ENCODE measurements at places on chromosomes 5 and 9.

- no peak for DNase-seq
These were observed 341.4 kb upstream of the EDIL3 start for GRCh38 chr5:84725946-84726570.

GRCh38 chr9:23730364-23730763 lies 95.7 kb downstream of the ELAVL2 start:
- no peak for DNase-seq

DNA sequence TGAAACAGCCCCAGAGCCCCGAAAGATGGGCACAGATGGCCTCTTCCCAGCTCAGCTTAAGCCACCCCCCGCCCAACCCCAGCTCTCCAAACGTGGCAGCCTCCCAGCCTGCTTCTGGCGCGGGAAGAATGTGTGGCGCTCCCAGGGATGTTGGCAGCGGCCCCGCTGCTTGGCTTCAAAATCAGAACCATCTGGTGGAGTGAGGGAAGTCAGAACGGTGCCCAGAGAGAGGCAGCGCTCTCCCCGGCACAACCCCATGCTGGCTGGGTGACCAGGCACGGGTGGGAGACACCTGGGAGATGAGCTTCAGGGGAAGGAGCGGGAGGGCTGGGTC lies 72.7 kb upstream of the ORM1 start:
- no peak for DNase-seq

- no peak for DNase-seq
These were observed 130.9 kb downstream of the PAPPA start for GRCh38 chr9:116284518-116284917.

- DNase-seq = no peak
These were observed 94.2 kb downstream of the AGTPBP1 start for GRCh38 chr9:85647571-85647970.

DNA sequence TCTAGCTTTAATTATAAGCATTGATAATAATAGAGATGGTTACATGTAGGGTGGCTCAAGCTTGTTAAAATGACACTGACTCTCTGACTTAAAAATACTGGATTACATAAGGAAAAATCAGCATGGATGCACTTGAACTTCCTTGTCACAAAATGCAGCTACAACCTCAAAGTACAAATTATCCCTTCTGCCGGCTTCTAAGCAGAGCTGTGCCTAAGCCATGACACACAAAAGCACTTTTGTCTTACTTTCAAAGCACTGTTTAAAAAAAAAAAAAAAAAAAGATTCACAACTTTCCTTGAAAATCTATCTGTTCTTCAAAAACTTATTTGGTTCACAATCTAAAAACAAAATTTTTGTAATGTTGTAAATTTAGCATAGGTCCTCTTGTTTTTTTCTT lies 36.4 kb upstream of the ZFAND5 start:
- no peak for DNase-seq

GRCh38 chr5:173542964-173543363 lies 73.5 kb downstream of the BOD1 start:
- DNase-seq = no peak

- DNase-seq = peak; percentile 6
These were observed 7.1 kb downstream of the NFX1 start for GRCh38 chr9:33297432-33297831.

GRCh38 chr5:57482671-57483106 lies at the start of gene ACTBL2:
ACTBL2 (minus strand) TSS chr5:57482811; CDS start chr5:57482707, 104 bp downstream.
- DNase-seq = peak; percentile 99

DNA sequence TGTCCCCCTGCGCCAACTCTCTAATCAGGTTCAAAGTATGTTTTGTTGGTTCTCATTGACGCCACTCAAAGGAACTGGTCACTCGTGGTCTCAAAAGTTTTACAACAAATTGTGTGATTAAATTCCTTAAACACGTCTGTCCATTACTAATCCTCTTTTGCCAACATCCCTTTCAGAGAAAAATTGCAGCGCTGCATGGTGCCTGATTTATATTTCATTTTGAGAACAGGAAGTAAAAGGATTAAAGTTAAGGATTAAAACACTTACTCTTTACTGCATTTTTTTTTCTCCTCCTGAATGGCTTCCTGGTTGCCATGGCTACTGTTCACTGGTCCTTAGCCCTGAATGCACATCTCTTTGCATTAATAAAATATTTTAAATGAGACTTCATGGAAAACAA lies 383.5 kb downstream of the GLIS3 start:
- no peak for DNase-seq

DNA sequence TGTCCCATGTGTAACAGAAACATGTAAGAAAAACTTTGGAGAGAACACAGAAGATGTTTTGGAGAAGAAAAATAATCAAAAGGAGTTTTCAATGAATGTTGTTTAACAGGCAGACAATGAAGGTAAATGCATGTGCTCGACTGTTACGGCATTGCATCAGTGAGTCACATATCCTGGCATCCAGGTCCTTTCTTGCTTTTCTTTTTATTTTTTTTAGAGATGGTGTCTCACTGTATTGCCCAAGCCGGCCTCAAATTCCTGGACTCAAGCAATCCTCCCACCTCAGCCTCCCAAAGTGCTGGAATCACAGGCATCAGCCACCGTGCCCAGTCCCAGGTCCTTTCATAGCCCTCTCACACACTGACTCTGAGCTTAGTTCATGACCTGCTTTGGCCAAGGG lies 181.8 kb downstream of the DTWD2 start:
- DNase-seq = no peak

GRCh38 chr5:50967009-50967562 lies 300.6 kb downstream of the PARP8 start:
- no peak for DNase-seq

DNA sequence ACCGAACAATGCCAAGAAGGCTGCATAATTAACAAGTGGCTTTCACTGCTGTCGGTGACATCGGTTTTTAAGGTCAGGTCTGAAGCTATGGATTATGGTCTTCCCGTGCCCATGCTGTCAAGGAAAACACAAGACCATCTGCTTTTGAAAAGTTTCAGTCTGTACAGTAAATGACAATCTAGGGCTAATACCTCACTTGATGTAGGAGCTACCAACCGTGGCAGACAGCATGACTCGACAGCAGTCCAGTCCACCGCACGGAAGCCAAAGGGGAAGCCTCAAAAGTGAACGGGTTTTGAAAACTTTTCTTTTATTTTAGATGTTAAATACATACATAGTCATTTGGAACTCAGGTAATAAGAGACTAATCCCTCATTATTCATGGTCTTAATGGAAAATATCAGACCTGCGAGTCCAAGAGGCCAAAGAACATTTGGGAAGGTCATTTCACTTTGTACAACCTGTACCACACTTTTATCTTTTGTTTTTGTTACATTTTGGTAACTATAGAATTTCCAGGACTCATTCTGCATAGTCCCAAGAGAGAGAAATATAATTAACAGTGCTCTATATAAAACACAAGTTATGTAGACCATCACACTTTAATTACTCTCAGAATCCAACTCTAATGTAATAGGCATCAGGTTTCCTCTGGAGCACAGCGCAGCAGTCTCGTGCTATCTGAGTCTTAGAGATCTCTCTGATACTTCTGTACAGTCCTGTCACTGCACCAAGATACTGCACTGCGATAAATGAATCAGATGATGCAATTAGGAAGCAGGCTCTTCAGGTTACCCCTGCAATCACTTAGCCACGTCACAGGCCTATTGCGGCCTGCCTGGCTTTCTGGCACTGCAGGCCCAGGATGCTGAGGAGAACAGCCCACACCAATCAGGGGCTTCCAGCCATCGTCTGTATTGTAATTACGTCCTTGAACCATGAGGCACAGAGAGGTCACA lies 184.9 kb downstream of the FANCC start:
- peak; percentile 49 for DNase-seq

GRCh38 chr9:131475111-131475955 lies 27.4 kb upstream of the POMT1 start:
- DNase-seq = no peak

DNA sequence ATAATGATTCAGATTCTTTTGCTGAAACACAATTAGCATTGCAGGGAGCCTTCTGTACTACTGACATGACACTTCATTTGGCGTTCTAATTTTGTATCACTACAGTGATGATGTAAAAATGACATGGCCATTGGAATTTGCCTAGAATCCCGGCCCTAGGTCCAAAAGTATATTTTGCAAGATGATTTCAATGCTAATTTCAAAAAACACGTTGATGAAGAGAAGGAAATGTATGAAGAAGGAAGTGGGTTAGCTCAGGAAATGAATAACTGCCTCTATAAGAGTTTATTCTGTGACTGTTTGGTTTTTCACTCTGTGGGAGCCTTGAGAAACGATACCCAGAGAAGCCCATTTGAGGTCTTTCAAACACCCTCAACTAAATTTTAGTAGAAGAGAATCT lies 59.3 kb downstream of the OSTF1 start:
- DNase-seq = no peak

- DNase-seq = no peak
These were observed 138.8 kb downstream of the PCSK1 start for GRCh38 chr5:96293966-96294883.

DNA sequence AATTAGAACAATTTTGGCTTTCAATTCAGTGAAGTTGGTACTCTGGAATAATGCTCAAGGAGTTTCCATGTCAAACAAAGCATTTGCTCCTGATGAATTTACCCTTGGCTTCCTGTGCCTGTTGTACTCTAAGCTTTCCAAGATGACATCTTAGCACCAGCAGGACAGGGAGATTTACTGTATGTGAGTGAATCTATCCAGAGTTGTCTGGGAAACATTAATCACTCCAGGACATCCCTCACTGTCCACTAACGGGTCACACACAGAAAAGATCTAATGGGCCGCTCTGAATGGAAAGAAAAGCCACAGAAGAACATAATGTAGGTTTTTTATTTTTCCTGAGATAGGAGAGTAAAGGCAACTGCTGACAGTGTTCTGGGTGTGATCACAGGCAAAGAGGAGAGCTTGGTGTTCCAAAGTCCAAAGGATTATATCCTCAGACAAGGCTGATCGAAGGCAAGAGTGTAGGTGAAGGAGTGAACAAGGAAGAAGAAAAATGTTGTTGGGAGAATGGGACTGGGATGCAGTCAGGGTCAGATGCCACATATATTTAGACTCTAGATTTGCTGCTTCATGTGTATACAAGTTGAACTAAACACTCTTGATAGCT lies 167.7 kb upstream of the RPS23 start:
- no peak for DNase-seq

DNA sequence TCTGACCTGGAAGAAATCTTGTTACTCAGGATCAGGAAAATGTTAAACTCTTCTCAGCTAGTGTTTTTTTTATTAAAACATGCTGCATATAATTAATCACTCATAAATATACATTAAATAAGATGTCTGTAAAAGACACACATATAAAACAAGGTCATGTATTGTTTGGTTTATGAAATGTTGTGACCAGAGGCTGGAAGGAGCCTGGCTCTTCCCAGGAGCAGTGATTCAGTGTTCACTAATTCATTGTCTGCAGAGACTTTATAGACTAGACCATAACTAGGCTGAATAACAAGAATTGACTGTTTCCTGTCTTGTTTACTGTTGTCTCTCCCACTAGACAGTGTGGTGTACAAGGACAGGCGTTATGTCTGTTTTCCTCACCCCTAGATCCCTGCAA lies 49.1 kb upstream of the ANKRD55 start:
- DNase-seq = peak; percentile 44

GRCh38 chr5:154470947-154471870 lies 6.8 kb downstream of the HAND1 start:
- no peak for DNase-seq

DNA sequence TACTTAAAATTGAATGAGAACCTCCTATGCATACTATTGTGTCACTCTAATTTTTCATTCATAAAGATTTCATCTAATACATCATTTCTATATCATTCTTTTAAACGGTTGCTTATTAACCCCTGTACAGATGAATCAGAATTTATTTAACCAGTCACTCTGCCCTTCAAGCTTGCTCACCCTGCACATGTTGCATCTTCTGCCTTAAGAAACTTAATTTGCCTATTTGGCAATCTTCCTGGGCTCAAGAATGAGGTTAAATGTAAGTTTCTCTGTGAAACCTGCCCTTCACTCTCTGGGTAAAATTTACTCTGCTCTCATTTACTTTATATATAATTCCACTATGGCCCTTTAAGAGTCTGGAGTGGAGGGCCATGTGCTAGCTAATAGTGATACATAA lies 434.7 kb upstream of the ZNF608 start:
- DNase-seq = peak; percentile 64
